Stimulated activated naive CD8-positive, alpha-beta T cell treated with anti-CD3 and anti-CD28 coated beads, Interleukin-15, Interleukin-2, amounts not matched to agents 100 U/mL and 50 U/mL, for 24 hours (primary cell): ENCODE measurements at places on chromosomes 13 and 19.
A peak's percentile ranks its signal among the peaks of the same experiment; 100 is the strongest.

DNA sequence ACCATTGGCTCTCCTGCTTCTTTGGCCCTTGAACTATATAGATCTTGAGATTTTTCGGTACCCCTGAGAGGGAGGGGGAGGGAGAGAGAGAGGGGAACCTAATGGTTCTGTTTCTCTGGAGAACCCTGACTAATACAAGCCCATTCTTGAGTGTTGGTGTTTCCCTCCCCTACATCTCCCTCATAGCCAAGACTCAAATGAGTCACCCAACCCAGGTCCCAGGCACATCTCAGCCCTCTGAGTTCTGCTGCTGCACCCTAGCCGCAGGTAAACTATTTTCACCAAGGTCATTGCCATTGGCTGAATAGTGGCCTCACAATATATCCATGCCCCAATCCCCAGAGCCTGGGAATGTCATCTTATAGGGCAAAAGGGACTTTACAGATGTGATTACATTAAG, 225.8 kb upstream of the MAB21L1 start:
- DNase-seq = no peak

DNA sequence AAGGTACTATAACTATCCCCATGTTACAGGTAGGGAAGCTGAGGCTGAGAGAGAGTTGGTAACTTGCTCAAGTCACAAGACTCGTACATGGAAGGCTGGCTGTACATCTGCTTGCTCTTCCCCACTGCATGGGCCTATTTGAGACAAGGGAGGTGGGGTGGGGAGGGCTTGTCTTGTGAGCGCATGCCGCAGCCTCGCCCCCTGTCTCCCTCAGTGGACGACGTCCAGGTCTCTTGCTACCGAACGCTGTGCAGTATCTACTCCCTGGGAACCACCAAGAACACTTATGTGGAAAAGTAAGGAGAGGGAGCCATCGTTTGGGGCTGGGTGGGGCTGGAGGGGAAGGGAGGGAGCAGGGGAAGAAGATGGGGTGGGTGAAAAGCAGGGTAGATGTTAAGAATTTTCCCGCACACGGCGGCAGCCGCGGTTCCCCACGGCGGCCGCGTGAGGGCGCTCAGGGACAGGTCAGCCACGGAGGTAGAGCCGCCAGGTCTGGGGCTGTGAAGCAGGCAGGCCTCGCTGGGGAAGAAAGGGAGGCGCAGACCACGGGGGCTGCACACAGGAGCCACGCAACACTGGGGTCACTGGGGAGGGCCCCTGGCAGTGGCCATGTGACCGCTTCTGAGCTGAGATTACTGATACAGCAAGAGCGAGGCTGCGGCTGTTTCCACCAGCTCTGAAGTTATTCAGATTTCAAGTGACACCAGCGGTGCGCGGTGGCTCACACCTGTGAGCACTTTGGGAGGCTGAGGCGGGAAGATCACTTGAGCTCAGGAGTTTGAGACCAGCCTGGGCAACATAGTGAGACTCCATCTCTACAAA, 81.5 kb downstream of the RYR1 start:
- DNase-seq = peak; percentile 80

DNA sequence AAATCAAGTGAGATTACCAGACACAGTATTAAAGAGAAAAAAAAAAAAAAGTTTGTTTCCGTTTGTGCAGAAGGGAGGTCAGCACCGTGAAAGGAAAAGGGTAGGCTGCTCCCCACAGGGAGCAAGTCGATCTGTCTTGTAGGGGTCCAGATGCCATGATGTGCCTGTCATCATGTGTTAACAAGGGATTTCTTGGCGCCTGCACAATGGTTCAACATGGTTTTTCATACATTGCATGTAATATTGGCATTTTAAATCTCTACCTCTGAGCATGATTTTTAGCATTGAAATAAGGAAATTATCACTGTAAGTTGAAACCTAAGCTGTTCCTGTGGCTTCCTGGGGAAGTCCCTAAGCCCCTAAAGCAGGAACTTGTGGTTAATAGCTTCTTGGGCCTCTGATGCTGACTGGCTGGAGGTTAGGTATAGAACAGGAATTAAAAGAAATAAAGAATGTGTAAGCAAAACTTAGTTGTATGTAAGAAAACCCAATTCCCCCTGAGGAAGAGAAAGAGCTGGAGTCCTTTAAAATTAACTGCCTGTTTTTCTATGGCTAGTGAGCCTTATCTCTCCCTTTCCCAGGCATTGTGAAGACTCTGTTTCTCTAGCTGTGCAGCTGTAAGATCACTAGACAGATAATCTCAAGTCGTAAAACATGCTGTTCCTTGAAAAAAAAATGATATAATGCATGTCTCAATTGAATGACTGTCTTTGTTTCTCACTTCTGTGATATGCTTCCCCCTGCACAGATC, 7.4 kb upstream of the FCGBP start:
- DNase-seq = peak; percentile 52

GRCh38 chr13:42152495-42152894, 104.0 kb downstream of the DGKH start:
- no peak for DNase-seq

DNA sequence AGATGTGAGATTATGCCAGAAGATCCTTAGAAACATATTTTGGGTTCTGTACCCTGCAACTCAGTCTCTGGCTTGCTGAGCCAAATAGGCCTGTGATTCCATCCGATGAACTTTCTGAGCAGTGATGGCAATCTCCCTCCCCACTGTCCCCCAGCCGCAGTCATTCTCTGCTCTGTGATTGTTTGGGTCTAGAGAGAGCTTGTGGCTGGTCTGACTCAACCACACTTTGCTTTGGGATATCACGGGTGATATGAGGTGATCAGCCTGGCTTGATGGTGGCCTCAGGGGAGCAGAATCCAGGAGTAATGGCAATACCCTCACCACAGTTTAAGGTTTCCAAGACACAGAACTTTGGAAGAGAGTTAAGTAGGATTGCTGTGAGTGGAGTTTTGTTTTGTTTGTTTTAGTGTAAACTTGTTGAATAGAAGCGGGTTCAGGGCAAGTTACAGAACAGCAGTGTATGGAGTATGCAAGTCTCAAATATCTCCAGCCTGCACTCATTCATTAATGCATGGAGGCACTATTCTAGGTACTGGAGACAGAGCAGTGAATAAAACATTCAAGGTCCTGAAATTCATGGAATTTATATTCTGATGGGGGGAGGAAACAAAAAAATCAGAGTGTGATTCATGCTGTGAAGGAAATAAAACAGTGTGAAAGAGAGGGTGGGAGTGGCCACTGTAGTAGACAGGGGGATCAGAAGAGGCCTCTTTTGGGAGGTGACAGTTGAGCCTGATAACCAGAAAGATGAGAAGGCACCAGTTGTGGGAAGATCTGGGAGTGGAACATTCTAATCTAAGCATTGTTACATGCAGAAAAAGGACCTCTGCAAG, 5.3 kb downstream of the SAMD4B start:
- DNase-seq = no peak

DNA sequence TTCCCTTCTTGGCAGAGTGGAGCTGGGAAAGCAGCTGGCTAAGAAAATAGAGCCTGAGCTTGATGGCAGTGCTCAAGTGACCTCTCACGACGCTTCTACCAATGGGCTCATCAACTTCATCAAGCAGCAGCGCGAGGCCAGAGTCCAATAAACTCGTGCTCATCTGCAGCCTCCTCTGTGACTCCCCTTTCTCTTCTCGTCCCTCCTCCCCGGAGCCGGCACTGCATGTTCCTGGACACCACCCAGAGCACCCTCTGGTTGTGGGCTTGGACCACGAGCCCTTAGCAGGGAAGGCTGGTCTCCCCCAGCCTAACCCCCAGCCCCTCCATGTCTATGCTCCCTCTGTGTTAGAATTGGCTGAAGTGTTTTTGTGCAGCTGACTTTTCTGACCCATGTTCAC, 4.3 kb upstream of the PDCD2L start:
- DNase-seq = no peak

DNA sequence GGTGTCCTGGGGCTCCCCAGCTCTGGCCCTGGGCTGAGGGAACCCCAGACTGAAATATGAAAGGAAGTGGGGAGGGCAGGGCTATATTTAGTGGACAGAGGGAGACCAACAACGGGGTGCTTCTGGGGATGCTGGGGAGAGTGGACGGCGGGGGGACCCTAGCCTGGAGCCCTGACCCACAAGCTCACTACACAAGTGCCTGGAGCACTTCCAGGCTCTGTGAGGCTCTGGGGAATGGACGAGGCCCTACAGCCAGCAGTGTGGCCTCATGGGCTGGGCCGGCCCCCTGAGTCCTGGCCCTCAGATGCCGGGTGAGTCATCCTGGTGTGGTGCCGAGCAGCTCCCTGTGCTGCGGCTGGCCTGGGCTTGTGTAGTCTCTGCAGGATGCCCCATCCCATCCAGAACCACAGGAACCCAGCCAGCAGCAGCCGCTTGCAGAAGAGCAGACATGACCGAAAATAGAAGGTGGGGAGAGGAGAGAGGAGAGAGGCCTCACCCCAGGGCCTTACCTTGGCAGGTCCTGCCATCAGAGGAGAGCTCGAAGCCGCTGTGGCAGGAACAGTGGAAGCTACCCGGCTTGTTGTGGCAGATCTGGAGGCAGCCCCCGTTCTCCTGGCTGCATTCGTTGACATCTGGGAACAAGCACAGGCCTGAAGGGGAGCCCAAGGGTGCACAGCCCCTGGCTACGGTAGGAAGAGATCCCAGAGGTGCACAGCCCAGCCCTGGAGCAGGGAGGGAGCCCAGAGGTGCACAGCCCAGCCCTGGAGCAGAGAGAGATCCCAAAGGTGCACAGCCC, 26.1 kb downstream of the GAS6 start:
- DNase-seq = no peak

- DNase-seq = no peak
These were observed 67.0 kb upstream of the STARD13 start for GRCh38 chr13:33352526-33352925.
